NCI-H187 (cell line): ENCODE measurements at places on chromosomes 11 and 22.

GRCh38 chr11:126355926-126356897 lies 726 bp downstream of the ST3GAL4 start:
- DNase-seq = no peak

GRCh38 chr11:67634366-67635230 lies 4.9 kb upstream of the NUDT8 start:
- DNase-seq = no peak

- DNase-seq = no peak
These were observed 3.4 kb downstream of the GPHA2 start for GRCh38 chr11:64932324-64932723.

GRCh38 chr11:118042796-118043195 lies 34.1 kb upstream of the TMPRSS4 start:
- no peak for DNase-seq

DNA sequence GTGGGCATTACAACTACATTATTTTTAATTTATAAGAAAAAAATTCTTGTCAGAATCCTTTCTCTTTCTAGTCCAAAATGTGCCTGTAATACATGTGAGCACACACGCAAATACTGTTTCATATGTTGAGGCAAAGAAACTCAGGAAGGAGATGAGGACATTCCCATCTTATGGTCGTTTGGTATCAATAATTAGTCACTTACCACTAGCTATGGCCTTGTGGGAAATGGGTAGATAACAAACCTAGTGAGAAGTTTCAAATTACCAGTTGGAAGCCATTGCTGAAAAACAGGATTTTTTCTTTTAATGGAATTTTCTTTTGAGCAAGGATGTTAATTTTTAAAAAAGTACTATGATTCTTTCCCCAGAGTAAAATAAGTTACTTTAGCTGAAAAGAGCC lies 25.7 kb downstream of the AMOTL1 start:
- DNase-seq = no peak

- no peak for DNase-seq
These were observed 302.8 kb upstream of the NCAM1 start for GRCh38 chr11:112658431-112658878.

- no peak for DNase-seq
These were observed 531 bp upstream of the SOX6 start for GRCh38 chr11:16356761-16357393.

- DNase-seq = no peak
These were observed 49.7 kb downstream of the TBC1D22A start for GRCh38 chr22:46812034-46812605.

DNA sequence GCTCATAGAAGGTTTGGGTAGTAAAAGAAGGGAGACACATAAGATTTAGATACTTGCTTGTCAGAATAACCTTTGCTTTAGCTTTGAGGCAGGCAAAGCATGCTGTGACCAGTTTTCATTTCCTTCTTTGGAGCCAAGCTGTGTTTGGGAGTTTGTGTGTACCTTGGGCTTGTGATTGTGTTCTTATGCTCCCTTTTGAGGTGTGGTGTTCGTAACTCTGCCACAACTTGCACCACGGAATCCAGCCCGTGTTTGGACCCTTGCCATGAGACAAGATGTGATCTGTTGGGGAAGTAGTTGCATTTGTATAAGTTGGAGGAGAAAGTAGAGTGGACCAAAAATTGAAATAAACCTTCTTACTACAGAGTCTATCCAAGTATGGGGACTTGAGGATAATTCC lies 34.0 kb downstream of the BMAL1 start:
- DNase-seq = no peak

GRCh38 chr11:17580271-17580670 lies 33.2 kb downstream of the OTOG start:
- no peak for DNase-seq

DNA sequence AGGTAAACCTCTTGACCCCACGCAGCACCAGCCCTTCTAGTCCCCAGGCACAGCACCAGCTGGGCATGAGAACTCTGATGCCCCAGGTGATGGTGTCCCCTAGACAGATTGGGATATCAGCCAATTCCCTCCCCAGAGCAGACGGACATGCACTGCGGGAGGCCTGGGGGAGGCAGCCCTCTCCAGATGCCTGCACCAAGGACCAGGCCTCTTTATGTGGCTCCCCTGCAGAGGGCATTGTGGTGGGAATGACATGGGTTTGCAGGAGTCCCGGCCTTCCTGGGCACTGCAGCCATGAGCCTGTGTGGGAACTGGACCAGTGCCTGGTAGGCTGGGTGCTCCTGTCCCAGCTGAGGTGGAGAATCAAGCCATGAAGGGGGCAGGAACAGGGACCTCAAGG lies 25.9 kb downstream of the PPM1F start:
- no peak for DNase-seq

GRCh38 chr11:27864611-27865010 lies 164.4 kb upstream of the BDNF start:
- DNase-seq = no peak

DNA sequence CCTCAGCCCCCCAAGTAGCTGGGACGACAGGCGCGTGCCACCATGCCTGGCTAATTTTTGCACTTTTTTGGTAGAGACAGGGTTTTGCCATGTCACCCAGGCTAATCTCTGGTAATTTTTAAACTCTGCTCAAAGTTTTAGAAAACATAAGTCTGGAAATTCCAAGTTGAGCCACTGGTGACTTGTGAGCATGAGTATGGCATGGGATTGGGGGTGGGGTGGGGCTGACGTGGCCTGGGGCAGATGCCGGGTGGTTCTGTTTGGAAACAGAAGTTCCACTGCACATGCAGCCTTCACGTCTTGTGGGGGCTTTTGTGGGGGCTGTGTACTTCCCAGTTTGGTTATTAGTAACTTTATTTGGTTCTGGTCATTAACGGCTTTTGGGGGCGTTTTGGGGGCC lies 67.3 kb downstream of the PTPRJ start:
- no peak for DNase-seq

GRCh38 chr11:122398167-122398566 lies 257.4 kb upstream of the UBASH3B start:
- no peak for DNase-seq

GRCh38 chr22:48338793-48339705 lies 1488.6 kb downstream of the BRD1 start:
- no peak for DNase-seq

- DNase-seq = no peak
These were observed 2.3 kb upstream of the ST3GAL4 start for GRCh38 chr11:126352934-126353801.

GRCh38 chr11:13850231-13851005 lies 112.1 kb upstream of the SPON1 start:
- DNase-seq = no peak

- DNase-seq = no peak
These were observed 34.3 kb downstream of the KIAA1671 start for GRCh38 chr22:24986816-24987215.

GRCh38 chr22:44850946-44851345 lies 98.6 kb downstream of the ARHGAP8 start:
- no peak for DNase-seq

DNA sequence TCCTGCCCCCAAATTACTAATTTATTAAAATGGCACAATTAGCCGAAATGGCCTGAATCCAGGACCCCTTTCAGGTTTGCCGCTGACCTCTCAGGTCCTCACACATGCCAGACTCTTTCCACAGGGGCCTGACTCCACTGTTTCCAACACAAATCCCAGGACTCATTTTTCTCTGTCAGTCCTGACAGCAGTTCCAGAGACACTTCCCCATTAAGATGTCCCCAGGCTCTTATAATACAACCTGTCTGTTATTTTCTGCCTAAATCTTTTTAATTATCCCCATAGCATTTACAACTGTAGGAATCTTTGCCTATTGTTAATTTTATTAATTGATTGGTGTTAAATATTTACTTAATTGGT lies 9.4 kb upstream of the IGLL5 start:
- DNase-seq = no peak

- DNase-seq = no peak
These were observed 768.7 kb downstream of the ETS1 start for GRCh38 chr11:127818625-127819024.

DNA sequence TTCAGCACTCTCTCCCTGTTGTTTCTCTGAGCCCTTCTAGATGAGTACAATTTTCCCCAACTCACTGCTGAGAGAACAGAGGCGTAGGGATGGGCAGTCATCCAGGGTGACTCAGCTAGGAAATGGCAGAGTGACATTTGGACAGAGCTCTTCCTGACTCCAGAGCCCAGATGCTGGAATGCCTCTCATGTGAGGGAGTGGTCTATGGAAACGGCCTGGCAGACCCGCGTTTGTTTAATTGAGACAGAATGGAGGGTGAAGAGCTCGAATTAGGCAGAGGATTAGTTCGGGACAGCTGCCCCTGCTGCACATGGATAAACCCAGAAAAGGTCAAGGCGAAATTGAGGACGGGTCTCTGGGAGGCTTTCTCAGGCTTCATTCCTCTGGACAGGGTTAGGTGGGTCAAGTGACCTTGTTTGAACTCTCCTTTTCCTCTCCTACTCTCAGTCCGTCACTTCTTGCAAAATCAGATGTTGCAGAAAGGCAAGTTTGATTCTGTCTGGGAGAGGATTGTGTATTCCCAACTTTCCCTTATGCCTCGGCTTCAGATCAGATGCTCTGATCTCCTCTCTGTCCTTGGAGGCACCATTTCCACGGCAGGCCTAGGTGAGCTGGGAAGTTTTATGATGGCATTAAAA lies 7.6 kb upstream of the LMO2 start:
- DNase-seq = no peak

DNA sequence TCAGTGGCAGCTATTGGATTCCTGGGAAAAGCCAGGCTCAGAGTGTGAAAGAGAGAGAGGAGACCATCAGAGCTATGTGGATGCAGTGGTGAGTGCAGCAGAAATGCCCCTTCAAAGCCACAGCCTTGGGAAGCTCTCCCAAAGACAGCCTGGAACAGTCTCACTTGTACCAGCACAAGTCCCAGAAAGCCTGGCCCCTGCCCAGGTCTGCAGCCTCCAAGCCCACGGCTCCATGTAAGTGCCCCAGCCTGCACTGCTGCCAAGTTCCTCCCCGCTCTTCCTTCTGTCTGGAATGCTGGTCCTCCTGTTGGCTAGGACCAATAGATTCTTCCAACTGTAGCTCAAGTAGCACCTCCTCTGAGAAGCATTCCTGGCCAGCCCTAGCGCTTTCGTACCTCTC lies 539.7 kb downstream of the MIAT start:
- DNase-seq = no peak

GRCh38 chr22:36337365-36338130 lies 50.2 kb downstream of the MYH9 start:
- DNase-seq = no peak

GRCh38 chr11:122367809-122368231 lies 251.8 kb upstream of the BLID start:
- no peak for DNase-seq

DNA sequence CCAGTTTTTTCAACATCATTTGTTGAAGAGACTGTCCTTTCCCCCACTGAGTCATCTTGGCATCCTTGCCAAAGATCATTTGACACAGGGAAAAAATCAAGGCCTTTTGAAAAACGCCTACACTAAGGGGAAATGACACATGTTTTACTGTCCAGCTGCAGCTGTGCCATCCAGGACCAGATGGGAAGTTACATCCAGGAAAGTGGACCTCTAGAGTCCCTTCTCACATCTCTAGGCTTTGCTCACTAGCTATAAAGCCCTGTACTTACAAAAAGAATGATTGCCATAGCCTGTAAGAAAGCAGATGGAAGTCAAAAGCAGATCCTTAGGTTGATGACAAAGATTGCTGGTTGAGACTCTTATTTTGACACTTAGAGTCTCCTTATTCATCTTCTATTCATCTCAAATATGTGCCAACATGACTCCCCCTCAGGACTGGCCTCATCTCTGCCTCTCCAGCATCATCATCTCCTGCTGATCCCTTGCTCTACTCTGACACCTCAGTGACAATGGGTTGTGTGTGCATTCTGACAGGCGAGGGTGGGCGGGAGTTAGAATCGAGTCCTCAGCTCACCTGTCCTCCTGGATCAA lies 22.8 kb downstream of the OSBP2 start:
- no peak for DNase-seq

DNA sequence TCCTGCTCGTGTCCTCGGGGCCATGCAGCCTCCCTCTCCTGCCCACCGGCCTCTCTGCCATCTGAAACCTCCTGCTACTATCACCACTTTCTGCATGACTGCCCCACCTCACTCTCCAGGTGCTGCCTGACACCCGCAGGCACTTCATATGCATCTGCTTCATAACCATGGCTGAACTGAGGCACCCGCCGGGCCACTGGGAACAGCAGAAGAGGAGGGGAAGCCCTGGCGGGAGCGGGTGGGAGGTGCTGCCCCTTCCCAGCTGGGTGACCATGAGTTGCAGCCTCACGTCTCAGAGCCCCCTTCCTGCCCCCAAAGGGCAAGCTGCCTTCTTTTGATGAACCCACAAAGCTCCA lies 21.7 kb upstream of the PICK1 start:
- no peak for DNase-seq
